ENCODE measurements at places on chromosomes 1 and 21.

DNA sequence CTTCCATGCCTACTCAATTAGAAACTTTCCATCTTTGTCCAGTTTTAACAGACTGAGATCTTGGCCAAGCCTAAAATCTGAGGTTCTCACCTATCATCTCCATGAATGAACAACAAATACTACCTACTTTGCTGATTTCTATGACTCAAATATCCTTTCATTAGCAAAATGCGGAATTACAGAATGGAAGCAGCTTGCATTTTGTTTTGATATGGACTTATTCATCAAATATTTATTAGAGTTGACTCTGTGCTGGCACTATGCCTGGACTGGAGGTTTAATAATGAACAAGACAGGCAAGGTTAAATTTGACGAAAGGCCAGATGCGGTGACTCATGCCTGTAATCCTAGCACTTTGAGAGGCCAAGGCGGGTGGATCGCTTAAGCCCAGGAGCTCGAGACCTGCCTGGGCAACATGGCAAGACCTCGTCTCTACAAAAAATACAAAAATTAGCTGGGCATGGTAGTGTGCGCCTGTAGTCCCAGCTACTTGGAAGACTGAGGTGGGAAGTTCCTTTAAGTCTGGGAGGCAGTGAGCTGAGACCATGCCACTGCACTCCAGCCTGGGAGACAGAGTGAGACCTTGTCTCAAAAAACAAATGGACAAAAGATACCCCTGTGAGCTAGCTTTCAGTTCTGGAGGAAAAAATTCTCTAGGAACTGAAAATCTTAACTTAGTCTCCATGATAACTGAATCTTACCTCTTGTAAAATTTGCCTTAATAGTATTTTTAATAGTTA, 29.4 kb upstream of the SOD1 start:
- DNase-seq, result peak; percentile 10

GRCh38 chr1:29599071-29599470, 362.7 kb downstream of the PTPRU start:
- DNase-seq, result no peak

- no peak for DNase-seq
These were observed 96.7 kb upstream of the HP1BP3 start for GRCh38 chr1:20883766-20884165.

DNA sequence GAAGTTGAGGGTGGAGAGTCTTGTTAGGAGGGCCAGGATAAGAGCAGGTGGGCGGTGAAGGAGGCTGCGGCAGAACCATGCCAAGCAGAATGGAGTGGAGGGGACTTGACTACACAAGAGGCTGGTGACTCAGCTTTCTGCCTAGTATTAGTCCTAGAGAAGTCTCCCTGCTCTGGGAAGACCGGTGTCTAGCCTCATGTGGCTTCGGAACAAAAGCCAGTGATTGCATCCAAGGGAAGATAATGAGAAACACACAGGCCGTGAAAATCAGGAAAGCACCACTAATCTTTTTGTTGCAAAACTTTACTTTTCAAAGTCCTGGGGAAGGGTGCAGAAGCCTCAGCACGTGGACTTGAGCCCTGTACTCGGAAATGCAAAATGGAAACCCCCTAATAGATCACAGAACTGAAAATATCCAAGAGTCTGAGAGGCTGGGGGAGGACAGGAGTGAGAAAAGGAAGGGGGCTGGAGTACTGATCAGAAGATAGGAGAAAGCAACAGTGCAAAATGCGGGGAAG, 31.4 kb downstream of the DDR2 start:
- no peak for DNase-seq

DNA sequence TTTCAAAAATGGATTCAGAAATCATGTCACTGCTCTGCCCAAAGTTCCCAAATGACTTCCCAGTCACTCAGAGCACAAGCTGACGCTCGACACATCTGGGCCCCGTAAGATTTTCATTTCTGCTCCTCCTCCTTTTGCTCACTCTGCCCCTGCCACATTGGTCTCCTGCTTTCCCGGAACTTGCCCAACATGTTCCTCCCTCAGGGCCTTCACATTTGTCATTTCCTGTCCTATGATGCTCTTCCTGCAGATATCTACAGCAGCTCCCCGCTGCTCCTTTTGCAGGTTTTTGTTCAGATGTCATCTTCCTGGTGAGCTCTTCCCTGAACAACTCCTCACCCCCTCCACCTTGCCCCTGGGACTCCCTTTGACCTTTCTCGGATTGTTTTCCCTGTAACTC, 58.5 kb upstream of the IVNS1ABP start:
- DNase-seq, result no peak

Data from thoracic aorta (tissue), 2 donors.